ENCODE measurements at places on chromosomes 4 and X.

GRCh38 chr4:80694171-80694570 lies 336.3 kb upstream of the BMP3 start:
- DNase-seq, result no peak

GRCh38 chr4:129972257-129972656 lies 876.3 kb downstream of the C4orf33 start:
- no peak for DNase-seq

- no peak for DNase-seq
Measured at GRCh38 chr4:174357321-174357720, 73.6 kb downstream of the CEP44 start.

- DNase-seq, result no peak
Measured at GRCh38 chr4:185404031-185404430, 7.4 kb downstream of the ANKRD37 start.

DNA sequence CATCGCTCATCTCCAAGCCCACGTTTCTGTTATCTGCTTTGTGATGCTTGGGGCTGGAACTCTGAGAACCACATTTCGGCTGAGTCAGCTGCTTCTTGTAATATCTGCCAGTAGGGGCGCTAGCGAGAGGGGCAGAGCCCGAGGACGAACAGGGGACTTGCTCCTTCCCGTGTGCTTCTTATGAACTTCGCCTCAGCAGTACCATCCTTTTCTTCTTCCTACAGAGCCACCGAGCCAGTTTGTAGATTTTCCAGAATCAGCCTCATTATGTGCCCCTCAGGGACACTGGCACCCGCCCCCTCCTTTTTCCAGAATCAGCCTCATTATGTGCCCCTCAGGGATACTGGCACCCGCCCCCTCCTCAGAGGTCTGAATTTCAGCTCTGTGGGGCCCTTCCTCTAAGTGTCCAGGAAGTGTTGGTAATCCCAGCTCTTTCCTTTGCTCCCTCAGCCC lies 441.7 kb upstream of the RASGEF1B start:
- peak; percentile 83 for DNase-seq

GRCh38 chr4:187019896-187020295 lies 296.2 kb upstream of the FAT1 start:
- DNase-seq, result no peak

- DNase-seq, result no peak
Measured at GRCh38 chr4:84877051-84877833, 89.2 kb downstream of the WDFY3 start.

GRCh38 chrX:121013897-121014455 lies 28.4 kb upstream of the CT47A1 start:
- no peak for DNase-seq

DNA sequence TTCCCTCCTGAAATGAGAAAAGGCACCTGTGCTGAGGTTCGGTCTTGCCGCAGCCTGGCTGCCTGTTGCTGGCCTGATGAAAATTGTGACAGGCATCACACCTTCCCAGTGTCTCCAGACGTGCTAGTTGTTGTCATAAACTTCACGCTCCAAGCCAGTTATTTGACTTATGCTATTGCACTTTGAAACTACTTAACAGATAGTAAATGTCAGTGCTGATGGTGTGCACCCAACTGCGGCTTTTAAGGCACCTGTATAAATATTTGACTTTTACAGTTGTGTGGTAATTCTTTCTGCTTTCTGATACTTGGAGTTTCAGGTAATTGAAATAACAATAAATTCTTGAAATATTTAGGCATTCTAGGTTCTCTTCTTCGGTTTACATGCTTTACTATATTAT lies 1.8 kb downstream of the WWC2 start:
- peak; percentile 20 for DNase-seq

DNA sequence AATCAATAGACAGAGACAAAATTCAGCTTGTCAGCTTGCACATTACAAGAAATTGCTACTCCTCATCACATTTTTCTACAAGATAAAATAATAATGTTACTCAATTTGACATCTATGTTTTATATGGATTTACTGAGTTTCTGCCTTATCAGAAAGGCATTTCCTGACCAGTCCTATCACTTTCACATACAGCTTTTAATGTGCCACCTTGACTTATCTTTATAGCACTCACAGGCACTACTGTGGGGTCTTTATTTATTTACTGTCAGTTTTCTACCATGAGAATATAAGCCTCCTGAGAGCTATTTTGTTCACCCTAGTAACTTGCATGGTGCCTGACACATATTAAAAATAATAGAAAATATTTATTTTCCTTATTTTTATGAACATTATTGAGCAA lies 6.0 kb downstream of the NDST4 start:
- no peak for DNase-seq

DNA sequence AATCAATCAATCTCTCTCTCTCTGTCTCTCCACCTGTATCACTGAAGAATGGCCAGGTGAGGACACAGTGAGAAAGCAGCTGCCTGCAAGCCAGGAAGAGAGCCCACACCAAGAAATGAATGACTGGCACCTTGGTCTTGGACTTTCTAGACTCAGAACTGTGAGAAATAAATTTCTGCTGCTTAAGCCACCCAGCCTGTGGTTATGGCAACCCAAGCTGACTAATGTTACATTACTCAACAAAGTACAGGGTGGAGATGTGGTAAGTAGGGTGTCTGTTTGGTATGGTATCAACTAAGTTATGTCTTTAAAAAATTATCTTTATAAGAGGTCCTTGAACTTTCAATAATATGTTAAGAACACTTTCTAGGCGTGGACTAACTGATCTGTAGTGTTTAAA lies 159.3 kb downstream of the EPHA5 start:
- DNase-seq, result no peak

- no peak for DNase-seq
Measured at GRCh38 chrX:15724911-15725310, 13.2 kb upstream of the CA5B start.

- no peak for DNase-seq
Measured at GRCh38 chr4:55358668-55359067, 12.6 kb downstream of the SRD5A3 start.

DNA sequence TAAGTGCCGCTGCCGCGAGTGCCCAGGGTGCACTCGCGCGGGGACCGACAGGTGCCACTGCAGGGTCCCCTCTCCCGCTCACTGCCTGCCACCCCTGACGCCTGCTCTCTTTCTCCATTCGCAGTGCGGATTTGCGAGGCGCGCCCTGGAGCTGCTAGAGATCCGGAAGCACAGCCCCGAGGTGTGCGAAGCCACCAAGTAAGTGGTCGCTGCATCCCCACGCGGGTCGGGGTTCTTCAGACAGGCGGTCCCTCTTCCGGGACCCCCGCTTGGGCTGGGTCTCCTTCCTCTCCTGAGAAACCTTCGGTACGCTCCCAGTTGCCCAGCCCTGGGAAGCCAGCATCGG lies 547 bp downstream of the GUCY1A1 start:
- DNase-seq, result peak; percentile 80

DNA sequence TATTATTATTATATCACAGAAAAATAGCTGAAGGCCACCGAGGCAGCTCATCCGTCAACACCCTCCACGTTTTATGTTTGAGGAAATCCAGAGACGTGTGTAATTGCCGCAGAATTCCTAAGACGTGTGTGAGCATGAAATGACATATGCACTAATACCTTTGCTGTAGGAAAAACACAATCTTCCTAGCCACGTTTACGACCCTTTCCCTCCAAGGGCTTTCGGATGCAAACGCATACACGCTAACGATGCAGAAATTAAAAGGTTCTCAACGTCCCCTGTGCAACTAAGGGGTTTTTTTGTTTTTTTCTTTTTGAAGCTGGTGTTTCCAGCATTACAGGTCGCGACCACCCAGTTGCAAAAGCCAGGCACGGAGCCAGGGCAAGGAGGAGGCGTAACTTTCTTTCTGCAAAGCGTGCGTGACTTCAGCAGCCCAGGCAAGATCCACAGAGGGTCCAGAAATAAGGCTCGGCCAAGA lies 33.8 kb downstream of the CRLF2 start:
- DNase-seq, result peak; percentile 54

- DNase-seq, result no peak
Measured at GRCh38 chrX:93419642-93420041, 253.7 kb downstream of the NAP1L3 start.

- DNase-seq, result no peak
Measured at GRCh38 chrX:134998246-134998645, 7.5 kb downstream of the SMIM10 start.

DNA sequence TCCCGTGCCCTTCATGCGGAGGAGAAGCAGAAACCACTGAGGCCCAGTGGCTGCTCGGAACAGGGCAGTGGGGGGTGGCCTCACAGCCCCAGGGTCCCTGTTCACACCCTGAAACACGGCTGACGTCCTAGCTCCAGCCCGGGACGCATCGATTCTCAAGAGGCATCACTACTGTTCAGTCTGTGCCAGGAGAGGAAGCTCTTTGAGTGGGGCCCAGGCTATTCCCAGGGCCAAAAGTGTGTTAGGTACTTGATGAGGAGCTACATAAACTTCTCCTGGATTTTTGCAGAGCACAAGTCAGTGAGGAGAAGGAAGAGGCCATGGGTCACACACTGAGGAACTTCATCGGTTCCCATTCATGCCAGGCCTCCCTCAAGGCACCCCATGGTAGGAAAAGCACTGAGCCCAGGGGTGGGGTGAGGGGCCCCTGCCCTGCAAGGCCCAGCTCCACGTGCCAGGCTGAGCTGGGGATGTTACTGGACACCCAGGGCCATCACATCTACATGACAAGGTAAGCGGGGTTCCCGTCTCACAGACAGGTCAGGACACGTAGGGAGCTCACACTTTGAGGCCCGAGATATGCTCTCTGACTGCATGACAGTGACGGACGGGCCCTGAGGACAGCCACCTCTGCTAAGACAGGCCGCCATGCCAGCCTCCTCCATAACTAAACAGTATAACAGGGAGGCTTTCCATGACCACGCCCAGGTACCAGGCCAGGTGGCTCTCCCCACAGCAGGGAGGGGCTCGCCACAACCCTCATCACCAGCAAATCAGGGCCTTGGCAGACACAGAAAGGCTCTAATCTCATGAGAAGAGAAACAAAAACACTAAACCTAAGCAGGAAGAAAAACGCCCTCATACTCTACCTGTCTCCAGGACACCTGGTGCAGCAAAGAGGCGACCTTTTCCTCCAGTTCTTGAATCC lies 12.4 kb downstream of the TNIP2 start:
- DNase-seq, result no peak

GRCh38 chr4:145770124-145770523 lies 90.2 kb downstream of the C4orf51 start:
- DNase-seq, result no peak

DNA sequence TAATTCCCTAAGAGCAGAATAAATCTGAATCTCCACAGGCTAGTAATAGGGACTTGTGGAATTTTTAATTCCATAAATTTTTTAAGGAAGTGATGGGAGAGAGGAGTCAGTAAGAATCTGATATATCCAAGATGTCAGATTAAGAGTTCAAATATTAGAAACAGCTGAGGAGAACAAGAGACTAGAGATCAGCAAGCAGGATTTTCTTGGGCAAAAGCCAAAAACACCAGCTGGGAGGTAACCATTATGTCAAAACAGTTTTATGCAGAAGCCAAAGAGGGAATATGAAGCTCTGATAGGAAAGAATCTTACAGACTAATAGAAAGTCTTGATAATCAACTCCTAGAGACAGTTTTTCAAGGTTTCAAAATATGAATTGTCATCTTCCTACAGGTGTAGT lies 72.2 kb upstream of the RBPJ start:
- DNase-seq, result no peak

GRCh38 chr4:156971676-156972378 lies at the start of gene PDGFC:
TSS of gene PDGFC (minus strand) at chr4:156971799. CDS start at chr4:156970903, 896 bp downstream.
- peak; percentile 94 for DNase-seq

GRCh38 chr4:165201806-165202205 lies 5.6 kb upstream of the KLHL2 start:
- no peak for DNase-seq

- DNase-seq, result peak; percentile 21
Measured at GRCh38 chr4:8506373-8507195, 66.0 kb downstream of the TRMT44 start.

- peak; percentile 38 for DNase-seq
Measured at GRCh38 chr4:114597410-114598115, 1.0 kb upstream of the UGT8 start.

- no peak for DNase-seq
Measured at GRCh38 chrX:13128104-13128503, 83.7 kb upstream of the FAM9C start.

DNA sequence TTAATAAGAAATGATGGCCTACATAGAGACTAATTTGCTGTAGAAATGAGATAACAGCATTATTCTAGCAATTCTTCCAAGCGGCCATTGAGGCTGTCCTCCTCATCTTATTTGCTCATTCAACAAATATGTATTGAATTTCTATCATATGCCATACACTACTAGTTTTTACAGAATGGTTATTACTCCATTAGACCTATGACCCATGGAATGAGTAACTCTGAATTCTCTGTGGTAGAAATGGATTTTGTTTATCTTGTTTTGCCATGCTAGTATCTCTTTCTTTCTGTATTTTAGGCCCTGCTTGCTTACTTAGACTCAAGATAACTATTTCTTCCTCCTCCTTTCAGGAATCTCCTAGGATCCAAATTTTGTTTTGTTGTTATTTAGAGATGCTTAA lies 103.5 kb downstream of the RPA4 start:
- no peak for DNase-seq

GRCh38 chrX:47247206-47247998 lies 14.6 kb downstream of the USP11 start:
- no peak for DNase-seq

DNA sequence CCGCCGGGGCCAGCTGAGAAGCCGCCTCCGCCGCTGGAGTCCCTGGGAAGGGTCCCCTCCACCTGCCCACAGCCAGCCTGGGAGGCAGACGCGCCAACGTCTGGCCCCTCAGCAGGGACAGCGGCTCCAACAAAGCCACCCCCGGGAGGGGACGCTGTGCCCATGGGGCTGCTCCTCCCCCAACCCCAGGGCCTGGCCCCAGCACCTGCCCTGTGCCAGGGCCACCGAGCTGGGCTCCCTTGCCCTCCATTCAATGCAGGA lies 6.1 kb upstream of the HMX1 start:
- DNase-seq, result no peak

DNA sequence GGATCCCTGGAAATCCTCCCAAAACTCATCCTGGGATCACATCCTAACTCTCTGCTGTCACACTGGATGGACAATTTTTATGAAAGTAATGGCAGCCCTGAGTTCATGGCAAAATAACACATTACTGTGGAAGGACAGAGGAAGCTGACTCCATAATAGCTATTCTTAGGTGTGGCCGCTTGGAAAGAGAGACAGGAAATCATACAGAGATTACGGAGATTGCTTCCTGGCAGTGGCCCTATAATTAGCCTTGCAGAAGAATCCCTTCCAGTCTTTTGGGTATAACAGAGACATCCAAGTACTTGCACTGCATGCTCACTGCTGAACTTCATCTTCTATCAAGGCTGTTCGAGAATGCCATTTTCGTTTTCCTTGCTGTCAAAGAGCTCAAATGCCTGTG lies 133.1 kb upstream of the VCX start:
- no peak for DNase-seq

- no peak for DNase-seq
Measured at GRCh38 chrX:13495232-13495631, 74.2 kb upstream of the EGFL6 start.

DNA sequence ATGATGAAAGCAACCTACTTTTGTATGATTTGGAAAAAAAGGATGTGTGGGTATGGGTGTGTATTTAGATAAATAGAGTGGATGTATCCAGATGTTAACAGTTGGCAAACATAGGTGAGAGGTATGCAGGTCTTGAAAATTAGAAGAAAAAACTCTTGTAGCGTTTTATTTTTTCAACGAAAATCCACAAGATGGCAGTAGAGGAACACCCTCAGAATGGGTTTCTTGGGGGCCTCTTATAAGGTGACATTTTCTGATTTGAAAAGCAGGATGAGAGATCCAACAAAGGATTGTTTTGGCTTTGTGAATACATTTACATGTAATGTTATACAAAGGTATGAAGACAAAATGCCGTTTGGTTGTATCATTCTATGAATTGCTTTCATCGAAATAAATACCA lies 68.3 kb downstream of the FMR1NB start:
- DNase-seq, result peak; percentile 54

- DNase-seq, result no peak
Measured at GRCh38 chrX:110070970-110071369, 68.1 kb downstream of the TMEM164 start.

Measured in kidney (tissue), 22 donors.